ENCODE measurements at places on chromosomes 1 and 21.

DNA sequence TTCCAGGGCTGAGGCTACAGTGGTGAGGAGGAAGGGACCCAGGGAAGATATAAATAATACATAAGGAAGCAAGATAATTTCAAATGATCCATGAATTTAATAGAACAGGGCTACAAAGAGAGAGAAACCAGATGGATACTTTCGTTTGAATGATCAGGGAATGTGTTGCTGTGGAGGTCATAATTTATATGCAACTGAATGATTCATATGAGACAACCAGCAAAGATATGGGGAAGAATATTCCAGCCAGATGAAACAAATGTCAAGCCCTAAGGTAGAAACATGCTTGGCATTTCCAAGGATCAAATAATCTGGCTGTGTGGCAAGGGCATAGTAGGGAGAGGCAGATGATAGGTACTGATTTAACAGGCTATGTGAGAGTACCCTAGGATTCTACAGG is 84.8 kb upstream of the ZC3H11B start:
- no peak for DNase-seq

DNA sequence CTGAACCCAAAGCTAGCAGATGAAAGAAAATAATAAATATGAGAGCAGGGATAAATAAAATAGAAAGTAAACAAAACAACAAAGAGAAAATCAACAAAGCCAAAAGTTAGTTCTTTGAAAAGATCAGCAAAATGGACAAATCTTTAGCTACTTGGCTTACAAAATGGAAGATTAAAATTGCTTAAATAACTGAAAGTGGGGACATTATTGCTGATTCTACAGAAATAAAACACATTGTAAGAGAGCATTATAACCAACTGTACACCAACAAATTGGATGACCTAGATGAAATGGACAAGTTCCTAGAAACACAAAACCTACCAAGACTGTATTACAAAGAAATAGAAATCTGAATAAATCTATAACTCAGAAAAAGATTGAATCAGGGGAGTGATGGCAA is 238.3 kb upstream of the C1orf87 start:
- no peak for DNase-seq

DNA sequence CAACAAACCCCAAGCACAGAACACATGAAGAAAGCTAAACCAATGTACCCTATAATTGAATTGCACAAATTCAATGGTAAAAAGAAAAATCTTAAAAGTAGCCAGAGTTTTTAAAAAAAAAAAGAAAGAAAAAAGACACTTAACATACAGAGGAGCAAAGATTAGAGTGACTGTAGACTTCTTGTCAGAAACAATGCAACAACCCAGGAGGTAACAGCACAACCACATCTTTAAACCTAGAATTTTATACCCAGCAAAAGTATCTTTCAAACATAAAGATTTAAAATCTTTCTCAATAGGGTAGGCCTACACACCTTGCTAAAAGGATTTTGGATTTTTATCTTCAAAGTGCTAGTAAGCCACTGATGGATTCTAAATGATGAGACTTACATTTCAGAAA is 64.4 kb downstream of the PHTF1 start:
- no peak for DNase-seq

- no peak for DNase-seq
These were observed 6.8 kb upstream of the KIF17 start for GRCh38 chr1:20724364-20725188.

GRCh38 chr1:245060684-245061374 is 94.0 kb upstream of the KIF26B start:
- DNase-seq: no peak

GRCh38 chr21:44551340-44551961 is at the start of gene KRTAP10-2:
TSS of gene KRTAP10-2 (minus strand) at chr21:44551505. CDS start at chr21:44551458, 47 bp downstream.
- DNase-seq: no peak

DNA sequence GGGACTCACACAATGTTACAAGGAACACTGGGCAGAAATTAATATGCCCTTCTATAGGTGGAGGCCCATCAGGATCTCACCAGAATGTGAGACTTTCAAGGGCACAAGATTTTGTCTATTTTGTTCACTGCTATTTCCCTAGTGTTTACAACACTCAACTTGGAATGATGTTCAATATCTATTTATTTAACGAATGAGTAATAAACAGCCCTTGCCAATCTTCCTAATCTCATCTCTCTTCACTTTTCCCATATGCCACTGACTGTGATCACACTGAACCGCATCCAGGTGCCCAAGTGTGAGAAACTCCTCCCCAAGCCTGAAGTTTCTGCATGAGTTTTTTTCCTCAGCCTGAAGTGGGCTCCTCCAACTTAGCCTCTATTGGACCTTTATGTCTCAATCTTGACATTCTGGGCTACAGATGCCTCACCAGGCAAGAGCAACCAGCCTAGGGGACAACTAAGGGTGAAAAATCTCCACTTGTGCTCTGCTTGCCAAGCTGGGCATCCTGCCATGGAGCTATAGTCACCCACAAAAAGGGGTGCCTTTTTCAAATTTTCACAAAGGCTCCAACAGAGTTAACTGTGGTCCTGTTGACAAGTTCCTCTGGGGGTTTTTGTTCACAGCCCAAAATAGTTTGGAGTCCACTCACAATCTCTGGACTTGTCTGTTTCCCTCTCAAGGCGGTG is 105.6 kb downstream of the PLPP3 start:
- no peak for DNase-seq

- no peak for DNase-seq
These were observed 56.5 kb upstream of the SELENON start for GRCh38 chr1:25743164-25744139.

GRCh38 chr1:40422630-40423263 is 27.5 kb upstream of the ZFP69B start:
- DNase-seq: no peak

DNA sequence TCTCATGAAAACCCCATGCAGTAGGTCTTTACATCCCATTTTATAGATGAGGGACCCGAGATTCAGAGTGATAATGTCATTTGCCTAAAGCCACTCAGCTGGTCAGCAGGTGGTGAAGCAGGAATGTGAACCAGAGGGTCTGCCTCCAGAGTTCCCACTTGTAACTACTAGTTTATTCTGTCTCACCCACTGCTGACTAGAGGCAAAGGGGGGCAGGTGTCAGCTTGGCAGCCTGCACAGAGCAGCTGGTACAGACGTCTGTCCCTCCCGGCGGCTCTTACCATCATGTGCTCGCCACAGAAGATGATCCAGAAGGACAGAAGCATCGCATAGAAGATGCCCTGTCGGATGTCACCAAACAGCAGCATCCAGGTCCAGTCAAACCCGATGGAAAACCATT is 82.4 kb downstream of the WLS start:
- no peak for DNase-seq

DNA sequence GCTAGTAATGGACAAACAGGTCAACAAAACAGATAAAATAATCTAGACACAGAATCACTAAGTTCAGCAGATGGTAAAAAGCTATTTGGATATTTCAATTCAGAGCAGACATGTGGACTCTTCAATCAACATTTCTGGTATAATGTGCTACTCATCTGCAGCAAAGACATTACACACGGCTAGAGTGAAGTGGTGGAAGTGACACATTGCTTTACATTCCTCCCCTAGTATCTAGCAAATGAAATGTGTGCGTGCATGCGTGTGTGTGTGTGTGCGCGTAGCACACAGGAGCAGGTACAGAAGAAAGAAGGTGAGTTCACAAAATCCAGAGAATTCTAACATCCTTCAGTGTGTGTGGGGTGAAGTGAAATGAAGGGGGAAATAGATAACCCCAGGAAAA is 8.3 kb downstream of the AHCTF1 start:
- DNase-seq: no peak

- DNase-seq: no peak
These were observed 2.3 kb upstream of the AUNIP start for GRCh38 chr1:25861316-25862286.

DNA sequence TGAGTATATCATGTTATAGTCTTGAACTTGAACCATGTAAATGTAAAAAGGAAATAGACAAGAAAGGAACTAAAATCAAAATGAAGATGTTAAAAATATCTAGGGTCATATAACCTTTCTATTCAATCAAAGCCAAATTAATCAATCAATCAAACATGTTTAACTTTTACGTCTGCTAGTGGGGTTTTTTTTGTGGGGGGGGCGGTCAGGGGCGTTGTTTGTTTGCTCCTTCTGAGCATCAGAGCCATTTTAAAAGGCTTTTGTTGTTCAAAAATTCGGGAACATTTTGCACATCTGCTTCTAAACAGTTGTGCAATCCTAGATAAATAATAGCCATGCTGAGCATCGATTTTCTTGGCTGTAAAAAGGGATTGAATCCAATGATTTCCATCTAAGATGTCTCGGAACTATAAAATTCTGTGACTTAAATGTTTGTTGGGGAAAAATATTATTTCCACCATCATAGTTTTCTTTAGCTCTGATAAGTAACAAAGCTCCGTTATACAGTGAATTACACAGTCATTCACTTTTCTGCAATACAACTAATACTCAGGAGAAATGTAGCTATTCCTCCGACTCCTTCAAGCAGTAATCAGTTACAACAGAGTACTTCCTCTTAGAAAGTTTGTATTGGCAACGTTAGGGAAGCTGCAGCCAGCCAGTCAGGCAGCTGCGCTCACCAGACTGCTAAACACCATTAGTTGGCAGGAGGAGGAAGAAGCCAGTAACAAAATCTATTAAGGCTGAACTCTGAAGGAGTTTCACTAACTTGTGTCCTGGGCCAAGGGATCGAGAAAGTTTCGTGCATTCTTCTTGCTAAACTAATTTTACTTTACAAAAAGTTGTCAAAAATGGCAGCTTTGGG is 2.2 kb downstream of the SPATA6 start:
- no peak for DNase-seq

DNA sequence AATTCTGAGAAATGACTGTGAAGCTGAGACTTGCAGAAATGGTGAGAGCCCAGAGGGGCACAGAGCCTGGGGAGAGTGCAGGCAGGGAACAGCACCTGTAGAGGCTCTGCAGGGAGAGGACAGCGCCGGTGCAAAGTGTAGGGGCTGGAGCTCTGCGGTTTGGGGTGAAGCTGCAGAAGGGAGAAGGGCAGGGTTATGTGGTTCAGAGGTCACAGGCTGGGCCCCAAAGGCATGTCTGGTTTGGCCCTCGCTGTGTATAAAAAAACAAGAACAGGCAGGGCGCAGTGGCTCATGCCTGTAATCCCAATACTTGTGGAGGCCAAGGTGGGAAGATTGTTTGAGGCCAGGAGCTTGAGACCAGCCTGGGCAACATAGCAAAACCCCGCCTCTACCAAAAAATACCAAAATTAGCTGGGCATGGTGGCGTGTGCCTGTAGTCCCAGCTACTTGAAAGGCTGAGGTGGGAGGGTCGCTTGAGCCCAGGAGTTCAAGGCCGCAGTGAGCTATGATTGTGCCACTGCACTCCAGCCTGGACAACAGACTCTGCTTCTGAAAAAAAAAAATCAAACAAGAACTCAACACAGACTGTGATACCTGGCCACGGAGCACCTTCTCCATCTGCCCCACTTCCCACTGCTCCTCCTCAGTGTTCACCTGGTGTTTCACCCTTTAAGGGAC is 29.1 kb downstream of the SERINC2 start:
- no peak for DNase-seq

DNA sequence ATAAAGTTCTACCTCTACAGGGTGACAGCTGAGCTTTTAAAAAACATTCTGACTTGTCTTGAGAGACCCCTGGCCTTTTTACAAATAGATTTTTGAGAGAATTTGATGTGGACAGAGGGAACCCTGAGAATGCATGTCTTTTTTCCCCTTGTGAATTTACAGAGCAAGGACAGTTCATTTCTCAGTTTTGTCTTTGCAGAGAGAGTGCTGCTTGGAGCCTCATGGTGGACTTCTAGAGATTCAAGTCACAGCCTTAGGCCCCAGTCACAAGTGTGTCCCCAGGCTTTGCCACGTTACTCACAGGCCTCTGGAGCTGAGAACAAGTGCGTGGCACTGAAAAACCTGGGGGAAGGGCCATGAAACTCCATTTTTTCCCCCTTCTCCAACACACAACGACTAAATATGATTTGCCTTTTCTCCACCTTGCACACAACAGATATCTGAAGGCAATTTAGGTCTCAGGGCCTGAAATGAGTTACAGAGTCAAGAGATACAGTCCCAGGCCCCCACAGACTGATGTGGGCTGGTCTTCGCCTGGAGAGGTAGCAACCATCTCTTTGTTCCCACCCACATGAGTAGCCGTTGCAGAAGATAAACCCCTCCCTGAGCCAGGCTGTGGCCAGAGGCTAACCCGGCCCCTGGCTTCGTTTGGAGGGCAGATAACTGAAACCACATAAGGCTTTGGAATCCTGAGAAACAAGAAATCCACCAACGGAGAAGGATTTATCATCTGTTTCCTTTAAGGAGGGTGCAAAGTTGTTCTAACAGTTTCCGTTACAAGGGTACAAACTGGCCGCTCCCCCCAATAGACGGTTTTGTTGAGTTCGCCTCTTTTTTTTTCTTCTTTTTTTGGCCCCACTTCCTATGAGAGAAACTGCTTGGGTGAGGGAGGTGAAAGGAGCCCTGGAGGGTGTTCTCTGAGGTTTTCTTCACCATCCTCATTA is 1.0 kb upstream of the PIGV start:
- no peak for DNase-seq

DNA sequence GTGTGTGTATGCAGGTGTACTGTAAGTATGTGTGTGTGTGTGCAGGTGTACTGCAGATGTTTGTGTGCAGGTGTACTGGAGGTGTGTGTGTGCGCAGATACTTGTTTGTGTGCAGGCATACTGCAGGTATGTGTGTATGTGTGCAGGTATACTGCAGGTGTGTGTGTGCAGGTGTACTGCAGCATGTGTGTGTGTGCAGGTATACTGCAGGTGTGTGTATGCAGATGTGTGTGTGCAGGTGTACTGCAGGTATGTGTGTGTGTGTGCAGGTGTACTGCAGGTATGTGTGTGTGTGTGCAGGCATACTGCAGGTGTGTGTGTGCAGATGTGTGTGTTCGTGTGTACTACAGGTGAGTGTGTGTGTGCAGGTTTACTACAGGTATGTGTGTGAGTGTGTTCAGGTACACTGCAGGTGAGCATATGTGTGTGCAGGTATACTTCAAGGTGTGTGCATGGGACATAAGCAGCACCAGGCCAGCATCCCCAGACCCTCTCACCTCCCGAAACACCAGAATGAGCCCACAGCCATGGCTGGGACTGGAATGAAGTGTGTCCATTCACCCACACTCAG is 97.5 kb downstream of the DMRTB1 start:
- DNase-seq: no peak

DNA sequence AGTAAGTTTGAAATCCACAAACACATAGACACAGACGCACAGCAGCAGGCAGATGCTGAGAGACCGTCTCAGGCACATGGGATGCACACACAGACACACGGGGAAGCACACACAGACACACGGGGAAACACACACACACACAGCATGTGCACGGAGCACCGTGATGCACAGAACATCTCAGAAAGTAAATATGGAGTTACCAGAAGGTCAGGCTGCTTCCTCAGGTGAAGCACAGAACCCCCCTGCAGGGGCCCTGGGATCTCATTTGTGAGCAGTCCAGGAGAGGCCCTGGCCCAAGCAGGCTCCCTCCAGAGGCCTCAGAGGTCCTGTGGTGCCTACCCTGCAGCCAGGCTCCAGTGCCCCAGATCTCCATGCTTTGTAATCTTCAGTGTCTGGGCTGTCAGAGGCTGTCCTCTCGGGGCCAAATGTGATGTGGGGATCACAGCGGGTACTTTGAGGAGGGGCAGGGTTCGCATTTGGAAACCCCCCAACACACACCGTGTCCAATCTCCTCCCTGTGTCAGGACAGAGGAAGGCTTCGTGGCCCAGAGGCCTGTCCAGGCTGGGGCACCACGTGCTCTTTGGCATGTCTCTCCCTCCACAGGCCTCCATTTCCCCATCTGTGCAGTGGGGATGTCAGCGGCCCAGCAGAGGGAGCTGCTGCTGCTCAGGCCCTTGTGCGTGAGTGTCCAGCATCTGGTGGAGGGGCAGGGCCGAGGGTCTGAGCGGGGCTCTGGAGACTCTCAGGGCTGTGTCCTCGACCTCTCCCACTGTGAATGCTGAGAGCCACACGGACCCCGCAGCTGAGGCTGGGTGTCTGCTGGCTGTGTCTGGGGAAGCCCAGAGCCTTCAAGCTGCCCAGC is 23.0 kb upstream of the PRSS38 start:
- DNase-seq: no peak

Measured in stimulated activated CD8-positive, alpha-beta memory T cell treated with anti-CD3 and anti-CD28 coated beads, Interleukin-15, amount 100 ng/mL, for 4 hours (primary cell).